ENCODE measurements at places on chromosomes 3 and 15.

GRCh38 chr15:76863123-76863522 is 42.0 kb downstream of the SCAPER start:
- no peak for DNase-seq

DNA sequence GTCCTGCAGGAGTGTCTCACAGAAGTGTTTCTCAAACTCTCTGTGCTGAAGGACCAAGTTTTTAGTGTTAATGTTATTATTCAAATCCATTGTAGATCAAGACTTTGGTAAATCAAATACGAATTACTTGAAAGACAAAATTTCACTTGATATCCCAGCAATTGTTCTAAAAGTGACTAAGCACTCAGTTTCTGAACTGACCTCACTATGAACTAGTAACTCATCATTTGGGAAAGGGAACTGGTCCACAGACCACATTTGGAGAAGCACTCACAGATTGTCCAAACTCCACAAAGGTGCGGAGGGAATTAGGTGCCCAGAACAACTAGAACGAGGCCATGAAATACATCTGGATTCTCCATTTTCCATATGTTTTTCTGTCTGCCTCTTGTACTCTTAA is 25.6 kb downstream of the FAM43A start:
- no peak for DNase-seq

DNA sequence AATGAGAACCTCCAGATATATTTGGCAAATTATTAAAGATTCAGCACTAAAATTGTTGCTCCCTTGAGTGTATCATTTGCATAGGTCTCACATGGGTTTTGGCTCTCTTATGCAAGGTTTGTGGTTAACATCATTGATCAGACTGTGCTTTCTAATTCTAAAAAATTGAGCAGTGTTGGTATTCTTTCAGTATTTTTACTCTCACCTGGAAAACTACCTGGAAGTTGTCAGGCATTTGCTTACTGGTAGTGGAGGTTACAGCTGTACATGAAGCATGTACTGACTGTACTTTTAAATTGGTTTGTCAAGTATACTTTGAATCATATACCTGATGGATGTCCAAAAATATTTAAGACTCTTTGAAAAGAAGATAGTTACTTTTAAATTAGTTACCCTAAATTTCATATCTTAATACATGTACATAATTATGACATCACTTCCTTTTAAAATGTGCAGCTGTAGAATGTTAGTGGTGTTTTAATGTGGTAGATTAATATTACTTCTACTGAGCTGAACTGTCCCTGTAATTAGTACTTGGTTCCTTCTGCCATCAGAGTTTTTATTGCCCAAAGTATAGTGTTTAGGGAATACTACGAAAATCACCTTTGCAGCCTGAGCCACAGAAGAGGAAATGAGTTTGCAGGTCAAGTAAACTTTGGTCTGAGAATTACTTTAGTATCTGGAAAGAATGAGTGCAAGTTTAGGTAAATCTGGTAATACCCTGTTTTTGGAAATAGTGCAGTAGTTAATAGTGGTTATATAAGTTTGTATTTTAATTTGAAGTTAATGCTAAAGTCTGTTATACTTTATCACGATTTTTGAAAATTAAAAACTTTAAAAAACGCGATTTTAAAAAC is 2.8 kb downstream of the CHD2 start:
- DNase-seq: no peak

DNA sequence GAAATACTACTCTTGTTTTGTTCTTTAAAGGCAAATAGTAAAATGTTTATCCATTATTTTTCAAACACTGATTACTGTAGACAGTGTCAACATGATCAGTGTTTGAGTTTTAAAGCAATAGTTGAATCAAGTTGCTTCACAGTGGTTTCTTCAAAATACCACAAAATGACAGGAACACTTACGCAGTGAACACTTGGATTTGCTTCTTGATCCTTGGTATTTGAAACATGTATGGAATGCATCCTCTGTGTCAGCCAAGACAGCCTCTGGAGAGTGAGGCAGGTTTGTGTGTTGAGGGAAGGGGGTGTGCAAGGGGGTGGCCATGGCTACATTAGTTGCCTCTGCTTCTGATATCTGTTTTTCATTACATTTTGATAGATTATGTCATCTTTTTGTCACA is 413.0 kb downstream of the RBMS3 start:
- no peak for DNase-seq

DNA sequence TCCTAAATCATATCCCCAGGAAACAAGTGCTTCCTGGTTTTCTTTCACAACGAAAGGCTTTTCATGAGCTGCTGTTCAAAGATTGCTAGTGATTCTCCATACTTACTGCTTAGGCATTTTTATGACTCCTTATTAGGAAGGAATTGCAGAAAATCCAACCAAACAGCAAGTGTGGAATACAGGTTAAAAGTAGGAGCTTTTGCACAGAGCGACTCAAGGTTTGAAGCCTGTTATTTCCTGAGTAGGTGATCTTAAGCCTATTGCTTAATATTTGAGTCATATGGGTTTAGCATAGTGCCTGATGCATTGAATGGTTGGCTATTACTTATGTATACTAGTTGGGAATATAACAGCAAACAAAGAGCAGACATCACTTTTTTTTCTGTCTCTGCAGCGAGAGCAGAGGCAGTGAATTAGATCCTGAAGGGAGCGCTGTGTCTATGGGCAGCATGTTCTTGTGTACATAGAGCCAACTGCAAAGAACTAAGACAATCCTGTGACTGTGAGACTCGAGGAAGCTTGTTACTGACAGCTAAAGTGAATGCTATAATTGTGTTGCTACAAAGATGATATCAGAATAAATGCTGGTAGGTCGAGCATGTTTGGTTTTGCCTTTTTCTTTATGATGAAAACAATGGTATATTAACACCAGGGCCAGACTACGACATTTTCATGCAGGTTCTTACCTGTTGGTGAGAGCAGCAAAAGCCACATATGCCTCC is 6.3 kb downstream of the TM4SF1 start:
- DNase-seq: no peak

DNA sequence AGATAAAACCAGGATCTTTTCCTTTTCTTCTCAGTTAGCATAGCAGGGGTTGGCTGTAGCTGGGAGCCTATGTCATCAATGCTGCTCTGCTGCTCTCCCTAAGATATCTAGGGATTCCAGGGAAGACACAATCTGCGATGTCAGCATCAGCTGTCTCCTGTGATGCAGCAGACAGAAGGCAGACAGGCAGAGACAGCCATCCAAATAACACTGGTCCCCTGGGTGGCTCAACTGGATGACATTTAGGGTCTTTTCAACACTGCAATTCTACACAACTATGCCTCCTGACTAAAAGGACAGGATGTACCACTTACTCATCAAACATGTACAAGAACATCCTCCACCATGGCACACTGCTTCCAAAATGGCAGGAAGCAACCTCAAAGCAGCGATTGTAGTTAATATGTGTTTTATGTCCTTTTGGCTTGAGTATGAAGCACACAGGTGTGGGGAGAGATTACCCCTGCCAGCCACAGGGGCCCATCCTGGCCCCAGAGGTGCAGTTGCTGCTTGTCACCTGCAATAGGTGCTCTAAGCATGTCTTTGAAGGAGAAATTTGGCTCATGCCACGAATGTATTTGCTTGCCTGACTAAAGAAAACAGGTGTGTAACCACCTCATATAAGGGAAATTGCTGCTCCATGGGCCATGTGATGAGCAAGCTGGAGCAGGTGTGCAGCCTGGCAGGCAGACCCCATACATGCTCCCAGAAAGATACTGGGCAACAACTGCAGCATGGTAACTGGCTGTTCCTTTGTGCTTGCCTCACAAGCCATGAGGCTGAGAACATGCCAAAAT is 357.8 kb downstream of the VPS13C start:
- DNase-seq: no peak

- no peak for DNase-seq
These were observed 178.6 kb downstream of the CPNE4 start for GRCh38 chr3:131856171-131856570.

- DNase-seq: no peak
These were observed 46.6 kb upstream of the TCF12 start for GRCh38 chr15:56871867-56872266.

DNA sequence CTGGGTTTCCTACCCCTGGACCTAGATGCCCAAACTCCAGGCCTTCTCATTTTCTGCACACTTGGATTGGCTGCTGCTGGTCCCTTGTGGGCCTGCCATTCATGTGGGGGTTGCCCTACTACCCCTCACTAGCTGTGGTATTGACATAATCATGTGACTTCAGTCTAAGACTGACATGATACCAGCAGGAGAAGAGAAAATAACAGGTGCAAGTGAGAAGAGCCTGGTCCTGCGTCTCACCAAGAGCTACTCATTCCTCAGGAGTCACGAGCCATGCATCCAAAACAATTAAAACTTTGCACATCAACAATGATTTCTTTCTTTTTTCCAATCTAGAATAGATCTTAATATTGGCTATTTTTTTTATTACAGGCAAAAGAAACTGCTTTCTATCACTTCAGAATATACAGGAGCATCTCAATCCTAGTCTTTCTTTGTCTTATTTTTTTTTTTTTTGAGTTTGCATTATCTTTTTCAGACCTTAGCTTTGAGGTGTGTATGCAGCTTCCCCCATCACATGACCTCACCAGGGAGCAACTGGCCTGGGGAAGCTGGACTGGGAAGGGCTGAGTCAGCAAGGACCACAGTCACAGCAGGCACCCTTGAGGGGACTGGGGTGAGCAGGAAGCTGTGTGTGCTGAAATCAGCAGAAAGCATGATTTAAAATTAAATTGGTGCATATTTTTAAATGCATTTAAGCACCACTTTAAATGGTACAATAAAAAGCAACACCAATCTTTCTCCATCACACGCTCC is 27.6 kb downstream of the SLC9A9 start:
- DNase-seq: no peak

GRCh38 chr15:80474224-80475215 is 70.3 kb downstream of the ARNT2 start:
- no peak for DNase-seq

GRCh38 chr3:183564046-183564445 is 8.5 kb upstream of the KLHL6 start:
- no peak for DNase-seq

DNA sequence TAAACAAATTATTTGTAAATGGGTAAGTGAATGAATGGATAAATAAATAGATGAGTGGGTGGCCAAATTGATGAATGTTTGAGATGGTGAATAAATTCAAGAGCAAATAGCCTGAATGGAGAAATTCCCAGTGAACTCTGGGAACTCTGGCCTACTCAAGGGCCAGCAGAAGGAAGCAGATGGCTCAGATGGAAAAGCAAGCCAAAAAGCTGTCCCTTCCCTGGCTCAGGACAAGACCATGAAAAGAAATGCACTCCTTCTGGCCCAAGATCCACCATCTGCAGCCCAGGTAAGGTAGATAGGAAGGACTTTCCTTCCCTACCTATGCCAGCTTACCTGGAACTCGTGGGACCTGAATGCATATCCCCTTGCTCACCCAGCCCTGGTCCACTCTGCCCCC is 37.6 kb upstream of the CLDN18 start:
- DNase-seq: no peak

- DNase-seq: no peak
These were observed 3.2 kb downstream of the KCTD6 start for GRCh38 chr3:58495101-58495500.

DNA sequence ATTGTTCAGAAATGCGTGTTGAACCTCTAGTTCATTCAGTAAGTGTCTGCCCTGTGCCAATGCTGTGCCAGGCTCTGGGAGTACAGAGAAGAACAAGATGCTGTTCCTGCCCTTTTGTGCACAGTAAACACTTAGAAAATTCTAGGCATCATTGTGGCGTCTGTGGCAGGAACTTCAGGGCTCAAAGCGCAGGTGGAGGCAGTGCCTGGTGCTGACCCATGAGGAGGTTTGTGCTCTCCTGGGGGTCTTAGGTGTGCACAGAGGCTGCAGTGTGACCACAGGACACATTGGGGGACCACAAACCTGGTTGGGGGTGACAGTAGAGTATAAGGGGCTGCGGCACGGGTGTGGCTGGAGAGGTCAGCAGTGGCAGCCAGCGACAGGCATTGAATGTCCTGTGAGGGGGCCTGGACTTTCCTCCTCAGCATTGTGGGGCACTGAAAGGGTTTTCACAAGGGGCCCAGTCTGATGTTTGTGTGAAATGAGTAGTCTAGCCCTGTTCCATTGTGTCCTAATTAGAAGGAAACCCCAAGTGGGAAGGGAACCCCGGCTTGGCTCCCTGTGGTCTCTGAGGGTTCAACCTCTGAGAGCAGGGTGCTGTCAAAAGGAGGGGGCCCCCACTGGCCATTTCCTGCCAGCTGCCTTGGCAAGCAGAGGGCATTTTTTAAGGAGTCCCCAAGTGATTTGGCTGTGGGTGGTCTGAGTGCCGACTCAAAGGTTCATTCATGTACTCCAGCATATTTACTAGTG is 20.9 kb downstream of the MRAS start:
- DNase-seq: no peak

DNA sequence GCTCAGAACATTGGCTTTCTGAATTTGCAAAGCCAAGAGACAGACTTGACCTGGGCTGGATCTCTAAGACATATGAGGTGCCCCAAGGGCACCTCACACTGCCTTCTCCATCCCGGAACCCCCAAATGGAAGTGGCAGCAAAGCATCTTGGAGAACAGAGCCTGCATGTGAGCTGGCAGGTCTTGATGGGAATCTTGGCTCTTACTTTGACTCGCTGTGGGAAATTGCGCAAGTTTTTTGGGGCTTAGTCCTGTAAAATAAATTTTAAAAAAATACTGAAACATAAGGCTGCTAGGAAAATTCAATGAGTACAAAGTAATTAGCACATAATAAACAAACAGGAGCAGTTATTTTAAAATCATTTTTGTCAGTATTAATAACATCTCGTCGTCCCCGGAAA is 13.7 kb upstream of the SEC22A start:
- DNase-seq: no peak

DNA sequence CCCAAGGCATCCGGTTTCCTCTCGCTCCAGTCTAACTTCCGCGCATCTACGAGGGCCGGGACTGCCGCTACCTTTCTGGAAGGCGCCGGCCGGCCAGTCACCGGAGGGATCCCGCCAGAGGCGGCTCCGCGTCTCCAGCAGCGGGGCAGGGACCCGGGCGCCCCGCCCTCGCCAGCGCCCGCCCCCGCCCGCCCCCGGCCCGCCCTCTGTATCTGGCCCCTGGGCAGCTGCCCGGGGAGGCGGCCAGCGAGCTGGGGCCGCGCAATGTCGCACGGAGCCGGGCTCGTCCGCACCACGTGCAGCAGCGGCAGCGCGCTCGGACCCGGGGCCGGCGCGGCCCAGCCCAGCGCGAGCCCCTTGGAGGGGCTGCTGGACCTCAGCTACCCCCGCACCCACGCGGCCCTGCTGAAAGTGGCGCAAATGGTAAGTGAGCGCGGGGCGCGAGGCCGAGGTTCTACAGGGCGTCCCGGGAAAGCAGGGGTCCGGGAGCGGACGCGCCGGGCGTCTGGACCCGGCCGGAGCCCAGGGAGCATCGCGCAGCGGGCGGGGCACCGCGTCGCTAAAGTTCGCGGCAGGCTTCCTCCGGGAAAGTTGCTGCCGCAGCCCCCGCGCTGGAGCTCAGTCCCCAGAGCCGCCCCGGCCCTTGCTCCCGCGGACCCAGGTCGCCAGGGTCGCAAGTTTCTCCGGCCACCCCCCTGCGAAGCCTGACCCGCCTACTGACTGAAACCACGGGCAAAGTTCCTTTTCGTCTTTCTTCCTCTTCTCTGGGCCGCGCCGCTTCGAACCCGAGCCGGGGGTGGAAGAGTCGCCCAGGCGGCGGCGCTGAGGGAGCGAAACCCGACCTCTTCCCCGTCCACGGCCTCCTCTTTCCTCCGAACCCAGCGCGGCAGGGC is at the start of gene CMTM7:
Gene CMTM7 (plus strand): TSS at position 211 of the 893 bp plus-strand sequence. CDS start 54 bp downstream, at position 265.
- peak; percentile 17 for DNase-seq

All from stimulated activated CD8-positive, alpha-beta memory T cell treated with anti-CD3 and anti-CD28 coated beads, Interleukin-15, amount 100 ng/mL, for 24 hours (primary cell).